ENCODE measurements at places on chromosomes 12 and 14.

DNA sequence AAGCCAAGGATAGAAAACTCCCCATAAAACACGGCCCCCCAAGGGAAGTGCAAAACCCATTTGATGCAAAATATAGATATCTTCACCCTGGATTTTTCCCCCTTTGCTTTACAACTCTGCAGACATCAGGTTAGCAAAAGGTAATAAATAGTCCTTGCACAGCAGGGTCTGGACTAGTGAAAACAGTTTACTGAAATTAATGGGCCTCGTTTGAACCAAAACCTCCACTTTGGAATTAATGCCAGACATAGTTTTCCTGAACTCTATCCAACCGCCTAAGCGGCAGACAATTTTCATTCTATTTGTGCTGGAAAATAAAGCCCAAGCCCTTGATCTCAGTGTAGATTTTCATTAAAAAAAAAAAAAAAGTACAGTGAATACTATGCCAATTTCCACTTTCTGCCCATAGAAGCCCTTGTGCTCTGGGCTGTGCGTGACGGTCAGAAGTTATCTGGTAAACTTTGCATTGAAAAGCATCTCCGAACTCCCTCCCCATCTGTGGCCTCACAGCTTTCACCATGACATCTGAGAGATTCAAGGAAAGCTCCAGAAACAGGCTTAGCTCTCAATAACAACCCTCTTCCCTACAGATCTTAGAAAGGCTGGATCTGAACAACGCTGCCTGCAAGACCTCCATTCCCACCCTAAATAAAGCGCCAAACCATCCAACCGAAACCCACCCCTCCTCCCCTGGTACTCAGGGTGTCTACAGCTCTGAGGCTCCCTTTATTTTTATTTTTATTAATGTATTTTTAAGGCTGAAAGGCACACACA lies 11.0 kb upstream of the IRF2BPL start:
- peak; percentile 39 for DNase-seq

GRCh38 chr12:3325736-3326135 lies 165.3 kb upstream of the PRMT8 start:
- DNase-seq = no peak

GRCh38 chr12:75366629-75367028 lies 24.3 kb upstream of the GLIPR1L2 start:
- DNase-seq = no peak

GRCh38 chr12:95759039-95759438 lies 31.5 kb downstream of the NTN4 start:
- DNase-seq = no peak

GRCh38 chr12:88399811-88400210 lies 180.5 kb downstream of the KITLG start:
- DNase-seq = no peak

DNA sequence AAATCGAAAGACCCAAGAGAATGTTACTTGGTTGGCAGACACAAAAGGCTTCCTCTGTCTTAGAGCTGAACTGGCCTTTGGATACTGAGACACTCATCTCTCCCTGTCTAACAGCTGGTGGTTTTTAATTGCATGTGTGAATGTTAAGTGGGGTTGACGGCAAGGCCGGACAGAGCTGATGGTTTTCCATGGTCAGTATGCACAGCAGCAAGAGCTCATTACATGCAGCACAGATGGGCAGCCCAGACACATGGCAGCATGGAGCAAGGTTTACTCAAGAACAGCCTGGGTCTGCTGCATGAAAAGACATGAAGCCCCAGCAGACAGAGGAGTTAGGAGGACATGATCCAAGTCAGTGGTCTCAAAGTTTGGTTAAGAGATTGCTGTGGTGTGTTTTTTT lies 27.8 kb upstream of the CACNA2D4 start:
- no peak for DNase-seq

DNA sequence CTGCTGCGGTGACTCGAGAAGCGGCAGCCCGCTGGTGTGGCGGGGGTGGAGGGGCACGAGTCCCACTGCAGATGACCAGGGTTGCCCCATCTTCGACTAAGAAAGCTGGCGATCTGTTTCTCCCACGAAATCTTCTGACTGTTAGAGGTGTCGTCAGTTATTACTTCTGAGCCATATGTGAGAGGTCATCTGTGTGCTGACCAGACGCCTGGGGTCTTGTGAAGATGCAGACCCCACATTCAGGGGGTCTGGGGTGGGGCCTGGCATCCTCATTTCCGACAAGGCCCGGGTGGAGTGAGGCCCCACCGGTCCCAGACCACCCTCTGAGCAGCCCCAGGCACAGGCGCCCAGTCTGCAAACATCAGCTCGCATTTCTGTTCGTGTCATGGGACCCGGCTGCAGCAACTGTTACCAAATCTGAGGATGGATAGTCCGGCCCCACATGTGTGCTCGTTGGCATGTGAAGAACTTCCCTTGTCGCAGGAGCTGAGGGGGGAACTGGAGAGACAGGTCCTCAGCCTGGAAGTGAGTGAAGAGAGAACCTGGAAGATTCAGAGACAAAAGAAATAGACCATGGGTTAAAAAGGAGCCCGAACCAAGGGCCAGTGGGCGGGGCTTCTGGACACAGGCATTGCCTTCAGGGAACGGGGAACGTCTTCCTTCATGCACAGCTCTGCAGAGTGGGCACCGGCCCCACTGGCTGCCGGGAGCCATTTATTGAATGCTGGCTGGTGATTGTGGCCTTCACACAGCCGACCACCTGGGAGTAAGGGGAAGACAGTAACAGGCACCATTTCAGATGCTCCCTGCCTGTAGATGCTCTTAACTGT lies 135.2 kb downstream of the ADGRD1 start:
- DNase-seq = no peak

DNA sequence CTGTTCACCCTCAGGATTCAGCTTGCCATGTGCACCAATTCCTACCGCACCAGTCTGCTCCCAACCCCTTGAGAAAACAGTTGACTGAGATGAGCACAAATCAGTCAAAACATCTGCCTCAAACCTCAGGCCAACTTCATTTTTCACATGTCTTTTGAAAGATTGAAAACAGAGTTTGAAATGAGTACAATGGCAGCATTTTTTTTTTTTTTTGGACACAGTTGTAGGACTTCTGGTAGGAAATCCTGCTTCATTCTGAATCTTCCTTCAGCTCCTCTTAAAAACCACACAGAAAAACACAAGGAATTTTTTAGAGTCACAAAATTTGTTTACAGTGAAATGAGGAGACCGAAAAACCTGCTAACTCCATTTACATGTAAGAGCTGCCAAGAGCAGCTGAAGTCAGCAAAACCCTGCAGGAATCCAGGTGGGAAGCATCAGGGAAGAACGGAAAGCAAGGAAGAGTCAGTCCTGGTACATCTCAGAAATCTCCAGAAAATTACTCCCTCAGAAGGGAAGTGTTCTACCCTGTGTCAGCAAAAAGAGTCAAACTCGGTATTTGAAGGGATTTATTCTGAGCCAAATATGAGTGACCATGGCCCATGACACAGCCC lies 100.3 kb upstream of the TMTC1 start:
- DNase-seq = no peak

DNA sequence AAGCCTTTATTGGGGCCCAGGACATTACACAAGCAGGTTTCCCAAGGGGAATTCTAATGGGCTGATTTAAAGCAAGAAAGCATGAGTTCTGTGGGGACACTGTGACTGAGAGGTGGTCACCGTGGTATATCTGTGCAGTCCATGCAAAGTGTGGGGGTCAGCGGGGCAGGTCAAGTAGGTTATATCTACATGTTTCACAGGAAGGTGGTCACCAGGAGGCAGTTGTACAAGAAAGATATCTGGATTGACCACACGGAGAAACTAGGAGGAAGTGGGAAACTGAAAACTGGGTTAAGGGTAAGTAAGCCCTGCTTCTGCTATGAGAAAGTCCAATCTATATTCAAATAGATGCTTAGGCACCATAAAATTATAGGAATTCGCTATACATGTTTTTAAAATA lies 77.8 kb upstream of the CNOT2 start:
- DNase-seq = no peak

DNA sequence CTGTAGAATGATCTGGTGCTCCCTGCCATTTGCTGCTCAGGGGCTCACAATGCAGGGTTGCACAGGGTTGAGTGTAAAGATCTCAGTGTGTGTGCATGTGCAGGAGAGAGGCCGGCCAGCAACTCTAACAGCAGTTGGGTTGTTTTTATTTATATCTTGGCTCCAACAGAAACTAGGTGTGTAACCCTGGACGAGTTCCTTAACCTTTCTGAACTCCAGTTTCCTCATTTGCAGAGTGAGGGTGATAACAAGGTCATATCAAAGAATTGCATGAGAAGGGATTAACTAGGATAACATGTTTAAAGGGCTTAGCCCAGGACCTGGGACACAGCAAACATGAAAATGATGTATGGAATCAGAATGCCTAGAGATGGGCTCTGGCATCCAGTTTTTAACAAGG lies 14.8 kb upstream of the JDP2 start:
- no peak for DNase-seq

DNA sequence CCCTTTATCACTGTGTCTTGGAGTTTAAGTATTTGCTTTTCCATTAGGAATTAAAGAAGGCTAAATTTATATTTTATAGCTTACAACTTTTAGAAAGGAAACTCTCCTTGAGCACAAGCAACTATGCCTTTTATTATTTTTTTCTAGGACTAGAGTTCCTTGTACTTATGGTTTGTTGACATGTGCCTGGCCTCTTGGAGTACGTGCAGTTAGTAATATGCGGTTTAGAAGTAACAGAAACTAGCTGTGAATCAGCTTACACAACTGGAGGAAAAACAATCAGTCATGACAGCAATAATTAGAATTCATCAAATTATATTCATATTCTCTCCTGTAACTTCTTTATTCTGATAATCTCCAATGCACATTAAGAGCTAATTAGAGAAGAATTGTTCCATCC lies 428.7 kb downstream of the AEBP2 start:
- no peak for DNase-seq

DNA sequence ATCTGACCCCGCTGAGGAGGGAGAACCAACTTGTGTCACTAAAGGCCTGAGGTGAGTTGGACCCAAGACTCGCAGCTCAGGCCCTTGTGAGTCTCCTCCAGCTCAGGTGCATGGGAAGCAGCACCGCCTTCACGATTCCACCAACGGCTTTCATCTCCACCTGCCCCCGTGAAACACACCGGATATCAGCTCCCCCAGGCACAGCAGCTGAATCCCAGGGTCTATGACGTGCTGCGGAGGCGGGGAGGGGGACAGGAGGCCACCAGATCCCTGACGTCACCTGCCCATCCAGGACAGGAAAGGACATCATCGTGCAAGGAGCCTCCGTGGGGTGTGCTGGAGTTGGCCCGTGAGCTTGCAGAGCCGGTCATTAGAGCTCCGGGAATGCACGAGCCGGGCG lies 18.5 kb upstream of the SFSWAP start:
- DNase-seq = no peak

GRCh38 chr14:59244581-59244980 lies 56.1 kb downstream of the DAAM1 start:
- no peak for DNase-seq

DNA sequence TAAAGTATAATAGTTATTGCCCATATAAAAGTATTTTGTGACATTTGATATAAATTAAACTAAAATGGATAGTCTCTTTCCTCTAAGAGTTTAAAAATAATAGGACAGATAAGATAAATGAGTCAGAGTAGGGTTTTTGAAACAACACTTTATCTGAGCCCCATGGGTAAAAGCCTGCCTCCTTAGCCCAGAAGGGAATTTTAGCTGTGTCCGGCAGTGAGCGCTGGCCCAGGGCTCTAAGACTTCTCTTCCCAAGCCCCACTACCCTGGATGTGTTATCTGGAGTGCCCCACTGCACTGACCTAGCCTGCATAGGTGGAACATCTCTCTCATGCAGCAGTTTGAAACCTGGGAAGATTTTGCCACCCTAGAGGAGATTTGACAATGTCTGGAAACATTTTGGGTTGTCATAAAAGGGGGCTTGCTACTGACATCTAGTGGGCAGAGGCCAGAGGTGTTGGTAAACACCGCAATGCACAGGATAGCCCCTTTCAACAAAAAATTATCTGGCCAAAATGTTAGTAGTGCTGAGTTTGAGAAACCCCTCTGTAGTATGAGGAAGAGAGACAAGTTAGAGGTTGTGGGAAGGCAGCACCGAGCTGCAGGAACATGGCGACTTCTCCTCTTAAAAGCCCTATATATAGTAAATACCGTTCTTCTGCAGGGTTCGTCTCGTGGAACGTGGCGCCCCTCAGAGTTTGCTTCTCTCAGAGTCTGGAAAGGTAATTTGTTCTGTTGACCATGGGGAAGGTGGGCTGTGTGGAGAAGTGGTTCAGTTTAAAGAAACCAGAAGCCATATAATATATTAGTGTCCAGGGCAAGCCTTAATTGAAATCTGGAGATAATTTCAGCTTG lies 29.3 kb upstream of the ATF1 start:
- DNase-seq = peak; percentile 80

DNA sequence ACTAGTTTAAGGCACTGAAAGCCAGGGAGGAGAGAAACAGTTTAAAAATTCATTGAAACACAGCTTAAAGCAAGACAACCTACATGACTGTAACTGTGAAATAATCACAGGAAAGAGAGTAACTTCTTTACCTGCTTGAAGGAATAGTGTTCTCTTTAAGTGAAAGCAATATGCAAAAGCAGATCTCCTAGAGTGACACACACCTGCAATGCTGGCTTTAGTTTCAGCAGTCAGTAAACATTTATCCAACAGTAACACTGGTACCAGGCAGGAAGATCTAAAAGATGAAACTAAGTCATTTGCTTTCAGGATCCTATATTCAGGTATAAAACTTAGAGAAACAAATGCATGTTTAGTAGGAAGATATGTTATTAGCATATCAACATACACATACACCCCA lies 85.3 kb upstream of the PPM1H start:
- DNase-seq = no peak

GRCh38 chr12:79451365-79451764 lies 239.4 kb downstream of the PAWR start:
- DNase-seq = no peak

GRCh38 chr12:55642267-55642666 lies 5.6 kb downstream of the OR10P1 start:
- DNase-seq = peak; percentile 79

- peak; percentile 9 for DNase-seq
Observed at GRCh38 chr14:21796916-21797315, 123.3 kb upstream of the OR4E1 start.

- no peak for DNase-seq
Observed at GRCh38 chr14:103127861-103128598, 4.8 kb downstream of the TNFAIP2 start.

DNA sequence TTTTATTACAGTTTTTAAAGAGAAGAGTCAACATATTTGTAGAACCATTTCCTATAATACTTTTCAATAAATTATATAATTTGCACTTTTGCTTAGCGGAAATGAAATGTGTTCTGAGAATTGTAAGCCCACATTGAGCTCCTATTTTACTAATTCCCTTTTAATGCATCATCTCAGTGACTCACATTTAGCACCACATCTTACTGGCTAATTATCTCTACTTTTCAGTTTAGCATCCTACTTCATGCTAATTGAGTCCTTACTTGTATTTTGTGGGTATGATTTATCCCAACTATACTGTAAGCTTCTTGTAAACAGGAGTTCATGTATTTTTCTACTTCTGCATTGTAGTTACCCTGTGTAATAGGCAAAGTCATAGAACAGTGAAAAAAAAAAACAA lies 67.5 kb downstream of the TMX1 start:
- DNase-seq = no peak

Data from Kasumi-1 (cell line).